ENCODE measurements at places on chromosomes 3 and 15.

- no peak for DNase-seq
Observed at GRCh38 chr3:129747992-129748391, 141.5 kb upstream of the PLXND1 start.

GRCh38 chr3:28348265-28348628, 274 bp upstream of the ZCWPW2 start:
- DNase-seq, result no peak

DNA sequence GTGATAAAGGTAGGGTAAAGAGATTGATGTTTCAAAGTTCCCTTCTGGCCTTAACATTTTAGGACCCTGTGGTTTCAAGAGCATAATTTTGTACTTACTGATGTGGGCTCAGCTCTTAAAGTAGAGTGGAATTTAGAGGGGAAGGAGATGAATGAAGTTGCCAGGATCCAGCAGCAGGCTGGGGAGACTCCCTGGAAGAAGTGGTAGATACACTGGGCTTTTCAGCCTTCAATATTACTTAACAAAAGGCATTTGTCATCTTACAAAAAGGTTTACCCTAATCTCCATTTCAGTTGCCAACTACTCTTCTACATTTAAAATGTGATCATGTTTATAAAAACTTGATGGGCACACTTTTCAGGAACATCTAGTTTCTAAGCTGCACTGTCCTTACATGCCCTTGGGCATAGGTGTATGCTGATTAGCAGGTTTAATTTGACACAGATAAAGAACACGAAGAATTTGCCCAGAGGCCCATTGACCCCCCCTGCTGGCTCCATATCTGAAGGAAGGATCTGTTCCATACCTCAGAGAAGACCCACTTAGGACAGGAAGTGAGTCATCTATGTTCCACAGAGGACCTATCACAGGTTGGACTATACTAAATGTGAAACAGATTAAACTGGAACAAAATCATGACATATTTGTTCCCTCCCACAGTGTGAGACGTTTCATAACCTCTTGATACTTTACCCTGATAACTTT, 93.0 kb upstream of the LPP start:
- DNase-seq, result no peak

DNA sequence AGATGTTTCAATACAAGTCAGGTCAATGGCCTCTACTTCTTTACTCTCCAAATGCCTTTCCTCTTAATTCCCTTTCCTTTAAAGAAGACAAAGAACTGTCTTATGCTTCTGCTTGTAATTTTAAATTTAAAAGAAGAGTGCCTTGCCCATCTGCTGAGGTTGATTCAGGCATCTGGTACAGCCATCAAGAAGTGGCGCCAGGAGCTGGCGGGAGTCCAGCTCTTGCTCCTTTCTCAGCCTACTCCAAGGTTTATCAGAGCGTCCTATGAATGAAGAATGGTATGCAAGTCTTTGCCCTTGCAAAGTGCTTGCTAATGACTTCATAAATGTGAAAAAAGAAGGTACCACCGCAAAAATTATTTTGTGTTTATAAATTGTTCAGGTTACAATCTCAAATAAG, 294.6 kb upstream of the TGFBR2 start:
- DNase-seq, result no peak

- no peak for DNase-seq
Observed at GRCh38 chr3:40753291-40753770, 228.6 kb downstream of the ZNF621 start.

- DNase-seq, result no peak
Observed at GRCh38 chr3:33786565-33787327, 11.7 kb upstream of the PDCD6IP start.

- no peak for DNase-seq
Observed at GRCh38 chr3:52162250-52162872, 8.1 kb upstream of the POC1A start.

Data from GDM1 (cell line).